ENCODE measurements at places on chromosomes 13 and 19.

DNA sequence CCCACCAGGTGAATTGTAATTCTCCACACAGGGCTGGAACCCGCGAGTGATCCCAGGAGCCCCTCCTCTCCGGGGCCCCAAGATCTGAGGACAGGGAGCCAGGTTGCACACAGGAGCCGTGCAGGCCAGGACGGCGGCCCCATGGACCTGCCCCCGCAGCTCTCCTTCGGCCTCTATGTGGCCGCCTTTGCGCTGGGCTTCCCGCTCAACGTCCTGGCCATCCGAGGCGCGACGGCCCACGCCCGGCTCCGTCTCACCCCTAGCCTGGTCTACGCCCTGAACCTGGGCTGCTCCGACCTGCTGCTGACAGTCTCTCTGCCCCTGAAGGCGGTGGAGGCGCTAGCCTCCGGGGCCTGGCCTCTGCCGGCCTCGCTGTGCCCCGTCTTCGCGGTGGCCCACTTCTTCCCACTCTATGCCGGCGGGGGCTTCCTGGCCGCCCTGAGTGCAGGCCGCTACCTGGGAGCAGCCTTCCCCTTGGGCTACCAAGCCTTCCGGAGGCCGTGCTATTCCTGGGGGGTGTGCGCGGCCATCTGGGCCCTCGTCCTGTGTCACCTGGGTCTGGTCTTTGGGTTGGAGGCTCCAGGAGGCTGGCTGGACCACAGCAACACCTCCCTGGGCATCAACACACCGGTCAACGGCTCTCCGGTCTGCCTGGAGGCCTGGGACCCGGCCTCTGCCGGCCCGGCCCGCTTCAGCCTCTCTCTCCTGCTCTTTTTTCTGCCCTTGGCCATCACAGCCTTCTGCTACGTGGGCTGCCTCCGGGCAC is 3.9 kb downstream of the FFAR1 start:
- DNase-seq, result no peak

GRCh38 chr13:110826861-110827672 is 87.8 kb downstream of the ANKRD10 start:
- DNase-seq, result no peak

DNA sequence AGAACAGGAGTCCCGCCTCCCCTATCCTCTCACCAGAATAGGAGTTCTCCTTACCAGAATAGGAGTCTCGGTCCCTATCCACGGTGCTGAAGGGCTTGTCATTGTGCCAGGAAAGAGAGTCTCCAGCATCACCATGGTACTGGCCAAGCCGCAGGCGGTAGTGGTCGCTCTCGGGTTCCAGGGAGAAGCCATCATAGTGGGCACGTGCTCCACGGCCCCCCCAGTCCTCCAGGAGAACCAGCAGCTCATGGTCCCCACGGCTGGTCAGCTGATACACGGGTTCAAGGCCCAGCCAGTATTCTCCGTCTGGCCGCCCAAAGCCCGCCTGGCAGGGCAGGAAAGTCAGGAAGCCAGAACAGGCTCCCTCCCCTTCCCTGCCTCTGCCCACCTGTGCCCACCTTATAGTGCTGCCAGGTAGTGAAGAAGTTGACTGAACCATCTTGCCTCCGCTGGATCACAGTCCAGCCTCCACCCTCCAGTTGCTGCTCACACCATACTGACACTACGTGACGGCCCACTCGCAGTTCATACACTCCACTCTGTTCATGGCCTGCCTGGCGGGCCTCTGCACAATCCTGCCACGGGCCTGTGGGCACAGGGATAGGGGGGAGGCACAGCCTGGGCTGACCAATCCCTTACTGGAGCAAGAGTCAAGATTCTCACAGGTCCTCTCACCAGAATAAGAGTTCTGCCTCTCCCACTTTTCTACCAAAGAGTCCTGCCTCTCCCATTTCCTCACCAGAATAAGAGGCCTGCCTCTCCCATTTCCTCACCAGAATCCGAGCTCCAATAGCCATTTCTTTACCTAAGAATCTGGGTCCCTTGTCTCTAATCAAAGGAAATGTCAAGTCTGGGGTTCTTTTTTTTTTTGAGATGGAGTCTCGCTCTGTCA is 7.4 kb downstream of the SHFL start:
- no peak for DNase-seq

DNA sequence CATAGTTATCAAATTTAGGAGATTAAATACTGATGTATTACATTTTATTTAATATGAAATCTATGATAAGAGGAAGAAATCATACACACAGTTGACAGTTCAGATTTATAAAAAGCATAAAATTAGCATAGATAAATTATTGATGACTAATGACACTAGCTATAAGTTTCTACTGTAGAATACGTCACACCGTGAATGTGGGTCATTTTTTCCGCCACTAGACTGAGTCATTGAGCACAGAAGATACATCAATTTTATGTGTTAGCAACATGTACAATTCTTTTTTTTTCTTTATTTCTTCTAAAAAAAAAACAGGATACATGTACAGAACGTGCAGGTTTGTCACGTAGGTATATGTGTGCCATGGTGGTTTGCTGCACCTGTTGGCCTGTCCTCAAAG is 22.2 kb downstream of the AP2S1 start:
- DNase-seq, result no peak

- no peak for DNase-seq
Observed at GRCh38 chr13:102944821-102945220, 99.0 kb downstream of the ERCC5 start.

- DNase-seq, result no peak
Observed at GRCh38 chr13:111853721-111854120, 213.2 kb upstream of the SOX1 start.

GRCh38 chr19:3112375-3113099 is 18.4 kb downstream of the GNA11 start:
- no peak for DNase-seq

GRCh38 chr13:94859278-94859691 is 146.9 kb upstream of the SOX21 start:
- no peak for DNase-seq

- DNase-seq, result no peak
Observed at GRCh38 chr13:31631746-31632145, 107.6 kb upstream of the RXFP2 start.

DNA sequence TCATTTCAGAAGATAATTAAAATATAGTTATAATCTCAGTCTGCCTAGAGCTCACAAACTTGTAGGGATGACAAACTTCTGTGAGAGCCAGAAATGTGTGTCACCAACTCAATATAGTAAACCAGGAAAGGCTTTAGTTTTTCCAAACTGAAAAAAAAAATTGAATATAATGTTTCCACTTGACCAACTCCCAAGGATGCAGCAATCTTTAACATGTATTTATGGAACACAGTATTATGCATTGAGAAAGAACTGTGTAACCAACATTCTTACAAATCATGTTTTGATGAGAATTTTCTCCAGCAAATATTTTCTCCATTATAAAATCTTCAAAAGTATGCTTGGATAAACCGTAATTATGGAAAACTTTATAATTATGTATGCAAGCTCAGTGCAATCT is 50.1 kb upstream of the KLF12 start:
- DNase-seq, result no peak

- no peak for DNase-seq
Observed at GRCh38 chr13:28401303-28402056, 93.4 kb downstream of the FLT1 start.

DNA sequence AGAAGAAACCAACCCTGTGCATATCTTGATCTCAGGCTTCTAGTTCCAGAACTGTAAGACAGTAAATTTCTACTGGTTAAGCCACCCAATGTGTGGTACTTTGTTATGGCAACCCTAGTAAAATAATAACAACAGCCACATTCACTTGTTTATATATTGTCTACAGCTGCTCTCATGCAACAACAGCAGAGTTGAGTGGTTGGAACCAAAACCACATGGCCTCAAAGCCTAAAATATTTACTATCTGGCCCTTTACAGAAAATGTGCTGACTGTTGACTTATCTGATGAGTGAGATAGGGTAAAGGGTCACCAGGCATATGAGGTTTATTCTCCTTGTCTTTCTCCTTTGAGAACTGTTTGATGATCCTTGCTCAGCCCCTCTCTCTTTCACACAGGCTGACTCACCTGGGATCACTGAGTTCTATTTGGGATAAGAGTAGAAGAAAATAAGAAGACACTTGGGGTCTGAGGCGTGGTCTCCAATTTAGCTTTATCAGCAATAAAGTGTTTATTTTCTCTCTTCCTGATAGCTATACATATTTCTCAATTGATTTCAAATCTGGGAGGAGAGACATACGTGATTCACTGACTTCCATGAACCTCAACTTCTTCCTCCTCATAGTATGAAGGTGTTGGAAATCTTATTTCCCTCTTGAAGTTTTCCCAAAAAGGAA is 227.5 kb upstream of the STARD13 start:
- no peak for DNase-seq

DNA sequence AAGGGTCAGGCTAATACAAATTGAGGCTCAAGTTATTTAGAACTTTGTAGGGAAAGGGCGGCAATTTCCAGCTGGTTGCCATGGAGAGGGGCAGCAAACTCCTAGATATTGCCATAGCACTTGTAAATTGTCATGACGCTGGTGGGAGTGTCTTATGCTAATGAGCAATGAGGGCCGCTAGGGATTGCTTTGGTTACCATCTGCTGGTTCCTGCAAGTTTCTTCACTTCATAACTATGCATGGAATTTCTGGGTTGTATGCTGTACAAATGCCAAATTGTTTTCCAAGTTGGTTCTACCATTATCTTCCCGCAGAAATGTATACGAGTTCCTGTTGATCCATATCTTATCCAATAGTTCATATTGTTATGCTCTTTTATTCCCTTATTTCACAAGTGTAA is 1339.4 kb downstream of the EFNB2 start:
- no peak for DNase-seq

DNA sequence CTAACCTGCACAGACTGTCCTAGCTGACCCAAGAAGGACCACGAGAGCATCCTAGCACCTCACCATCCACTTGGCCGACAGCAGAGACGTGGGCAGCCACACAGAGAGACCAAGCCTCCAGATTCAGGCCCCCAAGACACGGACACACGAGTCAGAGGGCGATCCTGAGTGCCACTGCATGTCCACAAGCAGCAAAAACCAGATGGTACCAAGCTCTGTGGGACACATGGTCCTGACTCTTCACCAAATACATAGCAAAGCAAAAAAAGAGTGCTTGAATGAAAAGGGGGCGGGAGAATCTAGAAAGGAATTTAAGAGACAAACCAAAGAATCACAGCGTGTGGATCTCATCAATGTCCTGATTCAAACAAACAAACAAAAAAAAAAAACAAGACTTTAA is 45.2 kb downstream of the MLLT1 start:
- no peak for DNase-seq

DNA sequence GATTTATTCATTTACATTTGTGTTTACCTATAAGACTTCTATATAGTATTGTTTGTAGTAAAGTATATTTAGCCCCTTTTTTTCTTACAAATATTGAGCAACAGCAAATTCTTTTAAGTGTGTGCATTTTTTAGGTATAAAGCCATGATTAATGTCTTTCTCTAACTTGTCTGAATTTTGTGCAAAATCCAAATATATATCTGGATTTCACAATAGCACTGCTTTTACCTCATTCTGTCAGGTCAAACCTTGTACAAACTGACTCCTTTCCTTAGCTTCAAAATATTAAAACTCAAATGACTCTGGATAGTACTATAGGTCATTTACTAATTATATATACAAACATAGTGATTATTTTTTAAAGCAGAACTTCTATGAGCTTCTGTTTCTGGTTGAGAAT is 563.0 kb upstream of the SPRY2 start:
- DNase-seq, result no peak

DNA sequence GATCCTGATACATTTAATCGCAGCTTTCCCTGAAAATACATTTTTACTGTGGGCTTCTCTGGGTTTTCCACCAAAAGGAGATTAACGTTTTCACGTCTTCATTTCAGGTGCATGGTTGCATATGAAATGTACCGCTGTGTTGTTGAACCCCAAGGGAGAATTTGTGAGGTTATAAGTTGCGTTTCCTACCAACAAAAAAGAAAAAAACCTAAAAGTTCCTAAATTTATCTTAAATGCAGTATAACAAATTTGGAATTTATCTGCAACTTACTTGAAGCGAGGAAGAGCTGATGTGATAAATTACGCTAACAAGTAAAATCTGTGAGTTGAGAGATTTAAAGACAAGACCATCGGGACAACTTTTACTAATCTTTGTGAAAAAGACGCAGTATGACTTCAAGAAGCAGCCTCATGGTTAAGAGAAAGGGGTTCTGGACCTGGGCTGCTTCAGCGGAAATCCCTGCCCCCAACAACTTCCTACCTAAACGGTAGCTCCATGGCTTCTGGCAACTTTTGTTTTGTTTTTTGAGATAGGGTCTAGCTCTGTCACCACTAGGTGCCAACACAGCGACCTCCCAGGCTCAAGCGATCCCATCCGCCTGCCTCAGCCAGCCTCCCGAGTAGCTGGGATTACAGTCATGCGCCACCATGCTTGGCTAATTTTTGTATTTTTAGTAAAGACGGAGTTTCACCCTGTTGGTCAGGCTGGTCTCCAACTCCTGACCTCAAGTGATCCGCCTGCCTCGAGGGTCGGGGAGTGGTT is 958 bp upstream of the OBI1 start:
- DNase-seq, result no peak

DNA sequence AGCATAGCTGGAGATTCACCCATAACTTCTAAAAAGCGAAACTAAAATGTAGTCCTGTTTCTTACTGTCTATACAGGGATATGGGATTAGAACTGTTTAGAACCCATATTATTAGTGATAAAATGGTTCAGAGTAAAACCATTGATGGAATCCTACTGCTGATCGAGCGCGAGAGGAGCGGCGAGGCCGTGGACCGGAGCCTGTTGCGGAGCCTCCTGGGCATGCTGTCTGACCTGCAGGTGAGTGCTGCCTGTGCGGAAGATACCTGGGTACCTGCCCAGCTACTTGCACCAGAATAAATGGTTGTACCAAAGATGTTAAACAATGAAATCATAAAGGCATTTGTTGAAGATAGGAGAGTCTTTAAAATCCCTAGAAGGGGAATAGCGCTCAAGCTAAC is 23.7 kb downstream of the CUL4A start:
- no peak for DNase-seq

DNA sequence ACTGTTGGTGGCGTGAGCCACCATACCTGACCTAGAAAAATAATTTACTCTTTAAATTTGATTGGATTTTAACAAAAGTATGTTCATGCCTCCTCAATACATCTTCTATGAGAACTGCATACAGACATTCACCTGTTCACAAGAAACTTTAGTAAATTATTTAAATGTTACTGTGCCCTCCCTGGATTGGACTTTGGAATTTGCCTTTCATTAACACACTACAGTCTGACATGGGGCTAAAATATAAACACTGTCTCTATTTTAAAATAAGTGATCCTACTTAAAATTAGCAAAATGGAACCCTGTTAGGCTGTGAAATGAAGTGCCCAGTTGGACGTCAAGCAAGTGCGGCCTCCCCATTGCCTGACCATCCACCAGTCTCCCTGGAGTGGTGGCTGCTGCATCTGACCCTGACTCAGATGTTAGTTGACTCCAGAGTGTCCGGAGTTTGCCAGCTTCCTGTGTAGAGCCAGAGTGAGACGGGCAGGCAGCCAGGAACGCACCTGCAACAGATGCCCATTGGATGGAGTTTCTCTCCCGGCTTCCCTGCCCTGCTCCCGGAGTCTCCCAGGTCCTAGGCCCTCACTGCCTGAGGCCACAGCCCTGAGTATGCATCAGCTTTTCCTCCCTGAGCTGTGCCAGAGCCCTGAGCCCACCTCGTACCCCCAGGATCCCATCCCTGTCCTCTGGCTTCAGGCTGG is 45.9 kb upstream of the ATP11A start:
- no peak for DNase-seq
